ENCODE measurements at places on chromosomes 5 and 9. TPM values are rescaled to one million over a fixed set of nuclear protein-coding genes. Genes with fewer than 3 reads are reported as not detected.

- no peak for DNase-seq
Measured at GRCh38 chr9:98455256-98456155, 200.1 kb upstream of the TBC1D2 start.

GRCh38 chr5:39584927-39585326 is 160.1 kb upstream of the DAB2 start:
- DNase-seq: no peak

DNA sequence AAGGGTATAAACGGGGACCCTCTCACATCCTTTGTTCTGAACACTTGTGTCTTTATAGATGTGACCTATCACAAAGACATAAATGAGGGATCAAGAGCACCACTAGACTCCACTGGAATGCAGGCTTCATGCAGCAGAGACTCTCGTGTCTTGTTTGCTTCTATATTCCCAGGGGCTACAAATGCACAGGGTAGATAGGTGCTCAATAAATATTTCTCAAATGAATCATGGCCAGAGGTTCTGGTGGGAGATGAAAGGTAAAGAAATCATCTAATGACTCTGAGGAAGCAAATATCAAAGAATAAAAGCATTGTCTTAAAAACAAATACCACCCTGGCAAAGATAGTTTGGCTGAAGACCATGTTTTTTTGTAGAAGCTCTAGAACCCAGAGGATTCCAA is 6.6 kb downstream of the SLC36A3 start:
- no peak for DNase-seq

- no peak for DNase-seq
Measured at GRCh38 chr5:60018091-60018490, 124.6 kb upstream of the PDE4D start.

DNA sequence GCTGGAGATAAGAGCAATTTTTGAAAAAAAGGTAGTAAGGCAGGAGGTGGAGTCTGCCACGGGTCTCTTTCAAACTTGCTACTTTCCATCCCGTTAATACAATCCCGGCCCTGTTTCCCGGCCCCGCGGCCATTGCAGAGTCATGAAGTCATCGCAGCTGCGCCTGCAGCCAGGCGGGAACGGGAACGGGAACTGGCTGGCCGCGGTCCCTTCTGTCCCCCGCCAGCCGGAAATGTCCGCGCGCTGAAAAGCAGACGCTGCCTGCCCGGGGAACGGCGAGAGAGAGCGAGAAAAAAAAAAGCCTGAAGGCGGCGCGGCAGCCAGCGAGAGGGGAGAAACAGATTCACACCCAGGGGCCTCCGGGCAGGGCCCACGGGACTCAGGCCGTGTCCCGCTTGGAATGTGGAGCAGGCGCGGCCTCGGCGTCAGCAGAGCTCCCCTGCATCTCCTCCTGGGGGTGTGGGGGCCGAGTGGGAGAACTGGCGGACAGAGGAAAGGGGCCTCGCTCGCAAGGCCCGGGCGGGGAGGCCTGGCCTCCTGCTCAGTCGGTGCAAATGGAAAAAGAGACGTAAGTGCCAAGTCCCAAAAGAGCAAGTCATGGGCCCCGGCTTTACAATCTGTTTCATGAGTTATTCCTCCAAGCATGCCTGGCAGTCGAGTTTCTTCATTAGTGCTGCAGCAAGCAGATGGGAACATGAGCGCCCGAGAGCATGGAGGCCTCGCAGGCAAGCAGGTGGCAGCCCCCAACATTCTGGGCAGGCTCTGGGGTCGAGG is 201.2 kb upstream of the GAS1 start:
- peak; percentile 90 for DNase-seq

- no peak for DNase-seq
Measured at GRCh38 chr5:84228266-84228665, 156.4 kb downstream of the EDIL3 start.

DNA sequence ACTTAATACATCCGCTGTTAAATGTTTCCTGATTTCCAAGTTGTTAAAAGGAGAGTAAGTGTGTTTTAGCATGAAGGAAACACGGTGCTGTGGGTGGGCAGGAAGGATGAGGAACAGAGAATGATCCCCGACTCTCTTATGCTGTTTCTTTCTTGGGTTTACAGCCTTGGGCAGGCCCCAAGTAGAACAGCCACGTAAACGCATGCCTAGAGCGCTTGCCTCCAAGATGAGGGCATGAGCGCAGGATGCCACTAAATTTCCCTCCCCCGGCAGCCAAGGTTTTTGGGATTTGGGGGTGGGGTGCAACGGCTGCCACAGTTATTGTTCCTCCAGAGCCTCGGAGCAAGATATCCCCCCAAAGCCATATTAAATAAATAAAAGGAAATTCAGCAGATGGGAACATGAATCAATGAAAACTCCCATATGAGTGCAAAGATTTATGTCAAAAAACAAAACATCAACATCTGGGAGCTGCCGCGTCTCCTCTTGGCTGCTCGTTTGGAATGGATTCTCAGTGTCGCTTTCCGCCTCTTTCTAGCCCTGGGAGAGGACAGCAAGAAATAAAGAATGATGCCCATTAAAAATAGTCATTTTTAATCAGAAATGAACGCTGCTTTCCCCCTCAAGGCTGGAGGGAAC is 10.0 kb upstream of the DELE1 start:
- no peak for DNase-seq

DNA sequence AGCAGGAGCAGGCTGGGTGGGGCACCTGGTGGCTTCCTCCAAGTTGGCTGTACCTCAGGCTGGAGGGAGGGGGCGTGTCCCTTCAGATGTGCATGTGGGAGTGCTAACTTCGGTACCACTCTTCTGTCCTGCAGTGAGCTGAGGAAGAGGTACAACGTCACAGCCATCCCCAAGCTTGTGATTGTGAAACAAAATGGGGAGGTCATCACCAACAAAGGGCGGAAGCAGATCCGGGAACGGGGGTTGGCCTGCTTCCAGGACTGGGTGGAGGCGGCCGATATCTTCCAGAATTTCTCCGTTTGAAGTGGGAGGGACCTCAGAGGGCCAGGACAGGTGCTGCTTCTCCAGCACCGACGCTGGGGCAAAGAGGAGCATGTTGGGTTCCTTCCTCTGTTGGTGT is 9.3 kb downstream of the NXNL2 start:
- DNase-seq: no peak

- no peak for DNase-seq
Measured at GRCh38 chr9:79877943-79878602, 306.3 kb downstream of the TLE4 start.

- DNase-seq: no peak
Measured at GRCh38 chr9:137350696-137351584, 48.9 kb upstream of the NRARP start.

DNA sequence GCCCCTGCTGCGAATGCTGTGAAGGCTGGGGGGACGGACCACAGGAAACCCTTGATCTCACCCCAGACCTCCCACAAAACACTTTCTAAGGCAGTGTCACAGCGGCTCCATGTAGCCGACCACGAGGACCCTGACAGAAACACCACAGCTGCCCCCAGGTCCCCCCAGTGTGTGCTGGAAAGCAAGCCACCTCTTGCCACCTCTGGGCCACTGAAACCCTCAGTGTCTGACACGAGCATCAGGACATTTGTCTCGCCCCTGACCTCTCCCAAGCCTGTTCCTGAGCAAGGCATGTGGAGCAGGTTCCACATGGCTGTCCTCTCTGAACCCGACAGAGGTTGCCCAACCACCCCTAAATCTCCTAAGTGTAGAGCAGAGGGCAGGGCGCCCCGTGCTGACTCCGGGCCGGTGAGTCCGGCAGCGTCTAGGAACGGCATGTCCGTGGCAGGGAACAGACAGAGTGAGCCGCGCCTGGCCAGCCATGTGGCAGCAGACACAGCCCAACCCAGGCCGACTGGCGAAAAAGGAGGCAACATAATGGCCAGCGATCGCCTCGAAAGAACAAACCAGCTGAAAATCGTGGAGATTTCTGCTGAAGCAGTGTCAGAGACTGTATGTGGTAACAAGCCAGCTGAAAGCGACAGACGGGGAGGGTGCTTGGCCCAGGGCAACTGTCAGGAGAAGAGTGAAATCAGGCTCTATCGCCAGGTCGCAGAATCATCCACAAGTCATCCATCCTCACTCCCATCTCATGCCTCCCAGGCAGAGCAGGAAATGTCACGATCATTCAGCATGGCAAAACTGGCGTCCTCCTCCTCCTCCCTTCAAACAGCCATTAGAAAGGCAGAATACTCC is 84.7 kb downstream of the GOLPH3 start:
- peak; percentile 42 for DNase-seq

DNA sequence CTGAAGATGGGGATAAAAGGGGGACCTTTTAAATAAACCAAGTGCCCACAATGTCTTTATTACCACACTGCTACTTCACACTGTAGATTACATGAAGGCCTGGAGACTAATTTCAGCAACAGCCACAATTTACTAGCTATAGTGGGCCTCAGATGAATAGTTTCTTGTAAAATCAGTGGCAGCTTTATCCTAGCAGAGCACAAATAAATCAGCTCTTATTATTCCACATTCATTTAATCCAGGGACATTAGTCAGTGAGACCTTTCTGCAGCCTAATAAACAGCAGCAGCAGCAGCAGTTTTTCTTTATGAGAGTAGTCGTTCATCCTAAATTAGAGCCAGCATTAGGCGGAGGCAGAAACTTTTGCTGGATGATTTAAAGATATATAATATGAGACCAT is 542.3 kb downstream of the PSAT1 start:
- no peak for DNase-seq

- DNase-seq: no peak
Measured at GRCh38 chr9:125430161-125431011, 168.8 kb downstream of the GAPVD1 start.

- DNase-seq: no peak
Measured at GRCh38 chr9:109031241-109031640, 17.9 kb upstream of the CTNNAL1 start.

GRCh38 chr9:16813838-16814237 is 56.6 kb downstream of the BNC2 start:
- no peak for DNase-seq

- DNase-seq: no peak
Measured at GRCh38 chr5:53820802-53821171, 260.3 kb downstream of the NDUFS4 start.

DNA sequence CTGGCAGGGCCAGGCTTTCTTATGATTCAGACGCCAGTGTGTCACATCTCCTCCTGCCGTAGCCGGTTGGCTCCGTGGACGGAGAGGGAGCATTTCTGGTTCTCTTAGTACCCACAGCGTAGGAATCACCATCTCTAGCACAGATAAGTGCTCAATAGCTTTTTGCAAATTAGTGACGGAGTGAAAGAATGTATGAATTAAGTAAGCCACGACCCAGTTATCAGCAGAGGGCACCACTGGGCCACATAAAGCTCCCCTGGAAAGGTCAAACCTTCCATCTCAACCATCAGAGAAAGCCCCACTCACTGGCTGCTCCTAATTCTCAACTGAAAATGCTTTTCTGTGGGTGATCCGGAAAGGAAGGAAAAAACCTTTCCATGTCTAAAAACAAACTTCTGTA is 317.0 kb upstream of the ADCY2 start:
- peak; percentile 83 for DNase-seq

GRCh38 chr5:166436872-166437271 is 1854.6 kb upstream of the WWC1 start:
- no peak for DNase-seq

- DNase-seq: no peak
Measured at GRCh38 chr5:5752844-5753243, 330.4 kb downstream of the ICE1 start.

DNA sequence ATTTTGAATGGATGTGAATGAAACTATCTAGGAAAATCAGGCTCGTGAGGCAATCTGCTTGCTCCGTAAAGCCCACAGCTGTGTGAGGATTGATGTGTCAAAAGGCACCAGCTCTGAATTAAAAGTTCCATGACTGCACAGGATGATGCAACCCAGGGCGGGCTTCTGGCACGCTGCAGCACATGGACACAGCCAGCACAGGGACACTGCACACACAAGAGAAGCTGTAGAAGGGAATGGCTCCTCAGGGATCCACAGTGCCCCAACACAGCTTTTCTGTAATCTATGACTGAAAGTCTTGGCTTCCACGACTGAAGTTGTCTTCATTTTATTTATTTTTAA is 151.0 kb downstream of the GCNT1 start:
- DNase-seq: no peak

- no peak for DNase-seq
Measured at GRCh38 chr5:51185850-51186329, 197.4 kb upstream of the ISL1 start.

Gene MACIR
- 13.7 TPM for total RNA-seq

Gene NANS
- total RNA-seq: 46.2 TPM

Gene SPOCK1
- 33.7 TPM for total RNA-seq
